CD4-positive, alpha-beta T cell treated with Interleukin-4 for 4 hours (primary cell): ENCODE measurements at places on chromosomes 3 and 15.
A peak's percentile ranks its signal among the peaks of the same experiment; 100 is the strongest.

DNA sequence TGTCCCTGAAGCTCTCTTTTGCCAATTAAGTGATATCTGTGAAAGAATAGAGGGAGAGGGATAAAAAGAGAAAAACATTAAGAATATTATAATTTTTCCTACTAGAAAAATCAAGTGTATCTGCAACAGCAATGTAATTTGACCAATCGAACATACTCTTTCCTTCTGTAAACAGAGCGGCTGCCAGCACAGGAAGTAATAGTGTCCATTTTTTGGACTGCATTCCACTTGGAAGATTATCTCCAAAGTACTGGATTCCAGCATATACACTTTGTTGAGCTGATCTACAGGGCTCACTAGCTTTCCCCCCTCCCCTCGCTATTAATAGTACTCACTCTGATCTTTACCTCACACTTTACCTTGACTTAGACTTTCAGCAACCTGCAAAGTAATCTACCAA, 90.4 kb downstream of the SUCLG2 start:
- no peak for DNase-seq

DNA sequence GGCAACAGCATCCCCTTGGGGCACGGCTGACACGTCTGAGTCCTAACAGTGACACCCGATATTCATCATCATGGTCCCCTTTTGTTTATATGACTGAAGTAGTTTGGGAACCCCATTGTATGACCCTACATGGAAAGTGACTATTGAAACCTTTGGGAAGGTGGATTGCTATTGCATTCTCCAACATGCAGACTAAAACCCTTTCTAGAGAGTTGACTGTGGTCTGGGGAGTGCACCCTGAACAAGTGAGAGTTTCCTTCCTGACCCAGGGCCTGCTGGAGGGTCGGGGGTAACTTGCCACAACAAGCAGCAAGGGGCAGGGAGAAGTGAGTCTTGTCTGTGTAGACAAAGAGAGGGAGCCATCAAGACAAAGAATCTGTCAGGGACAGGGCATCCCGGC, 54.4 kb downstream of the ISG20 start:
- DNase-seq: no peak

- peak; percentile 72 for DNase-seq
Observed at GRCh38 chr3:114418724-114419543, 125.1 kb downstream of the TIGIT start.

DNA sequence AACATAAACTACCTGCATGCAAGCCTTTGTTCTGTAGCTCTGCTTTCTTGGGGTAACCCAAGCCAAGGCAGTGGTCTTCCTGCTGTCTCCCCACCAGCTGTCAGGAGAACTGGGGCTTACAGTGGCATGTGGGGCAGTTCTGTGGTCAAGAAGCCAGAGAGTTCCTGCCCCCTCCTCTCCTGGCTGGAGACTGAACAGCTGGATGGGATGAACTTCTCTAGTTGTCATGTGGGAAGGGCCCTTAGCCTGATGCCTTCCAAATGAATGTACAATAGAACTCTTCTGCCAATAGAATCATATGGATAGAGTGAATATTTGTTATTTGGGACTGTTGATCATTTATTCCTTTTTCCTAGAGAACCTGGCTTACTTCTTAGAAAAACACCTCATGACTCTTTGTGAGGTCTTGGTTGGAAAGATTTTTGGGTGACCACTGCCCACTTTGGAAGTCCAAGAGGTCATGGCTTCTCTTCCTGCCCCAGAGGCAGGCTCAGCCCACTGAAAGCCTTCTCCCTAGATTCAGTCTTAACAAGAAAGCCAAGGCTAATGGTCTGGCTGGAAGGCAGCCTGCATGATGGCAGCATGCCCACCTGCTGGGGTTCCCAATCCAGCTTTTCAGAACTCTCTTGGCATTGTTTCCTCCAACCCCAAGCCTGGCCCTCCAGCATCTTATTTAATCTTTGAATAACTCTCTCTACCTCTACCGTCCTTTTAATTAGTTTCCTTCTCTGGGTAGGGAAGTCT, 462.9 kb upstream of the PROK2 start:
- DNase-seq: no peak

DNA sequence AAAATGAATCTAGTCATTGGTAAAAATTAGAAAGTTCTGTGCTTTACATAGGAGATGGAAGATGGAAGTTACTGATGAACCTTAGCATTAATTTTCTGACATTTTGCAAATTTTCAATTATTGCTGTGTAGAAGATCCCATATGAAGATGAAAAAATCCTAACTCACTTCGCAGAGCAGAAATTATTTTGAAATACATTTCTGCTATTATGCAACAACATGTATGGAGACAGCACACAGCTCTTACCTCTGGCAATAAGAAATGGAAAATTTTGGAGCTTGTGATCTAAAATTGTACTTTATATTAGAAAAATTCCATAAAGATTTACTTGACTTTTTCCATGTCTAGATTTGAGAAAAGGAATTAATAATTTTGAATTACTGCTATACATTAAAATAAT, 177.9 kb downstream of the WDR72 start:
- DNase-seq: no peak

DNA sequence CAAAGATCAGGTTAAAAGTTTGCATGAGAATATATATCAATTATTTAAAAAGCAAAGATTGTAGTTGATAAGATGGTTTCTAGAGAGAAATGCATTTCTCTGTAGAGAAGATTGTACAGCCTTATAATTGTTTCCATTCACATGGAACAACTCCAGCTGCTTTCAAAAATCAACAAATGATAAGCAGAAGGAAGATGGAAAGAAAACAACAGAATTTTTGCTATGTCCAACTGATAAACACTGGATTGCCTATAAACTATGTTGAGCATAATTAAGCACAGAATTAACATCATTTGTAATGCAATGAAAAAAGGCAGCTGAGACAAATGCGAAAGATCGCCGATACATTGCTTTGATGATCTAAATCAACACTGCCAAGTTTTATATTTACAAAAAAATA, 89.0 kb downstream of the C3orf85 start:
- no peak for DNase-seq

- DNase-seq: no peak
Observed at GRCh38 chr3:69385123-69385722, 665 bp downstream of the FRMD4B start.

- no peak for DNase-seq
Observed at GRCh38 chr3:112639455-112640225, 1.3 kb downstream of the CCDC80 start.

DNA sequence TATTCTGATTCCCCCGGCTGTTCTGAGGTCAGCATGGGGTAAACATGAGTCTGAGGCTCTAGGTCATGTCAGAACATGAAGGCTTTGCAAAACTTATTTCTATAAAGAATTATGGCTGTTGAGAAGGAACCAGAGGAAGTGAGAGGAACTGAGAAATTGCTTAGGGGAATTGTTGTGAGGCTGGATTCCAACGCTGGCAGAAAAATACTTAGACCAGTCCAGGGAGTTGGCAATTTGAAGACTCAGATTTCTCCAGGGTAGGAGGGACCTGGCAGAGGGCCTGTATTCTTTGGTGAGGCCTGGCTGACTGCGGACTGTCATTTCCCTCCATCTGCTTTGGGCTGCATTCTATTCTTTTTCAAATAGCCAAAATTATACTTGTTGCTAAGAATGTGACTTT, 155.5 kb downstream of the PLD1 start:
- DNase-seq: no peak

GRCh38 chr15:39549912-39550311, 31.0 kb upstream of the THBS1 start:
- no peak for DNase-seq

DNA sequence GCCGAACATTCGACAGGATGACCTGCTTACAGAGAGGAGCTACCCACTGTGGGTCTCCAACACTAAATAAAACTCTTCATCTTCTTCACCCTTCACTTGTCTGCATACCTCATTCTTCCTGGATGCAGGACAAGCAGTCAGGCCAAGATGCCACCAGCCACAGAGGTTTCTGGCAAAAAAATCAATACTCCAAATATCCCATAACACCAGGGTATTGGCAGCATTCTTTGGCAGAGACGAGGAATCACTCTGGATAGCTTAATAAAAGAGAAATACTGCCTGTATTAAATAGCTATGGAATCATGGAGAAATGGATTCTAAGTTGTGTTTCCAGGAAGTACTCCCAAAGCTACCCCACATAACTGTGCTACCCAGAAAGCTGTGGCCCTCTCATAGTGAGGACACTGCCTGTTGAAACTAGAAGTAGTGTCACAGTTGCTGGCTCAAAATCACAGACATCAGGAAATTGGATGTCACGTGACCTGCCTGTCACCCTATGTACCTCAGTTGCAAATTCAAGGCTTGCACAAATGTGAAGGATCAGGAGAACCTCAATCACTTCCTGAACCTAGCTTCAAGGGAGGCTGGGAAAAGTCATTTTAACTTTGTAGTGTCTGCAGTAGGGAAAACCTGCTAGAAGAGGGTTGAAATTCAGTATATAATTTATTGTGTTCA, 11.0 kb upstream of the LRRC31 start:
- no peak for DNase-seq

GRCh38 chr3:101146946-101147345, 153.7 kb upstream of the ABI3BP start:
- DNase-seq: no peak

DNA sequence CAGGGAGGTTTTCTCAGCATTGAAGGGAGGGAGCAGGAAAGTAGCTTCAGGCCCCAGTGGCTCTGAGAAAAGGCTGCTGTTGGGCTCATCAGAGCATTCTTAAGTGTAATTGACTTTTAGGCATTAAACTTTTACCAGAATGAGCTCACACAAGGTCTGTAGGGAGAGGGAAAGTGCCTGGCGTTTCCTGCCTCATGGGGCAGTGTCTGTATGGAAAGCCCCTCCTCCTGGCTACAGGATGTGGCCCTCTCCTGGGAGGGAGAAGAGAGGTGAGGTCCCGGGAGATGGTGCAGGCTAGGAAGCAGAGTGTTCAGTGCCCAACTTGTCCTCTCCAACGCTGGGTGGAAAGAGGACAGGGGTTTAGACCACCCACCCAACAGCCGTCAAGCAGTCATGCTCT, 21.3 kb upstream of the SCN10A start:
- DNase-seq: no peak

DNA sequence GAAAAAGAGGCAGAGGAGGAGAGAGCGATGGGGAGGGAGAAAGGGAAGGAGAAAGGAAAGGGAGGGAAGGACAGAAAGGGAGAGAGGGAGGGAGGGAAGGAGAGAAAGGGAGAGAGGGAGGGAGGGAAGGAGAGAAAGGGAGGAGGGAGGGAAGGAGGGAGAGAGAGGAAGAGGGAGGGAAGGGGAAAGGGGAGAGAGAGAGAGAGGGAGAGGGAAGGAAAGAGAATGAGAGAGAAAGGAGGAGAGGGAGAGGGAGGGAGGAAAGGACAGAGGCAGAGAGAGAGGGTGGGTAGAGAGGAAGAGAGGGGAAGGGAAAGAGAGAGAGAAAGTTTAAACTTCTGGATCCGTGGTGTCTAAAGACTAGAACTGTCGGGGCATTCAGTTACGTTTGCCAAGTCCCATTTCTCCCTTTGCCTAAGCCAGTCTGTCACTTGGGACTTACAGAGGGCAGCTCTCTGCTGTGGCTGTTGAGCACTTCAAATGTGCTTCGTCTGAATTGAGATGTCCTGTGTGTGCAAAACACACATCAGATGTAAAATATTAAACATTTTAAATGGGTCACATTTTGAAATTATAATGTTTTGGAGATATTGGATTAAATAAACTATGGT, 62.6 kb downstream of the PLXNA1 start:
- DNase-seq: no peak

DNA sequence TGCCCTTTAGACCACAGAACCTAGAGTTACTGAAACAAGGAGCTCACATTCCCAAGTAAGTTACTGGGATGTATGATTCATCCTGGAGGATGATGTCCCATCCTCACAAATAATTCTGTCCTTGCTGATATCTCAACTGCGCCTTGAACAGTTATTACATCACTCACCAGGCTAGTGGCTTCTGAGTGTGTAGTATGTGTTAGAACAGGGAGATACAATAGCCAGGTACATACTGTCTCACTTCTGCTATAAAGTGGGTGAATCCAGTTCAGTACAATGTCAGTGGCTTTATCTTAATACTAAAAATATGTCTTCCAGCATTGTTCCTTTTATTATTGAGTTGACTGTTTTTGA, 483.2 kb upstream of the FRG2C start:
- DNase-seq: no peak

DNA sequence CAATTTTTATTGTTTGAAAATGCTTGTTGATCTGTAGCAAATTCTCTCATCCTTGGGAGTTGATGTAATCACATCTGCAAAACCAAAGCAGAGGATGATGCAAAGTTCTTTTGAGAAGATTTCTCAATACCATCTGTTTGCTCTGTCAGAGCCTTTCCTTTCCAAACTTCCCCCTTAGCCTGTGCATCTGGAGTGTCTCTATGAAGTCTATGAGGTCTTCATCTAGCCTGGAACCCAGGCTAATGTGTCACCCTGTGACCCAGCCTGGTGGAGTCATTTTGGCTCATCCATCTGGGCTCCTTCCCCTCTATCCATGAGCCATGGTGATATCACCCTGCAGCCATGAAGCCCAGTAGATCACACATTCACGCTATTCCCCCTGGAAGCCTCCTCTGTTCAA, 123.2 kb upstream of the SLC7A14 start:
- no peak for DNase-seq

GRCh38 chr3:158159714-158160113, 49.8 kb downstream of the RSRC1 start:
- no peak for DNase-seq

- no peak for DNase-seq
Observed at GRCh38 chr3:137249311-137249940, 291.6 kb downstream of the IL20RB start.

DNA sequence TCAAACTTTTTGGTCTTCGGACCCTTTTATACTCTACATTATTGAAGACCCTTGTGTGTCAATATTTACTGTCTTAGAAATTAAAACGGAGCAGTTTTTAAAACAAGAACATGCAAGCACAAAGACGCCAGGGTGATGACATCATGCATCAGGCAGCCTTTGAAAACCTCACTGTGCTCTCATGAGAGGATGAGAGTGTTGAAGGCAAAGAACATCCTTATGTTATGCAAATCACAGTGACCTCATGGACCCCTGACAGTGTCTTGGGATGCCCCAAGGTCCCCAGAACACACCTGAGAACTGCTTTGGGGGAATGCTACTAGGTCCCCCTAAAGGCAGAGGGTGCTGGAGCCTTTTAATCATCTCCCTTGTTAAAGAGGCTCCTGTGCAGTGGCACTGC, 51.6 kb downstream of the CHDH start:
- no peak for DNase-seq

DNA sequence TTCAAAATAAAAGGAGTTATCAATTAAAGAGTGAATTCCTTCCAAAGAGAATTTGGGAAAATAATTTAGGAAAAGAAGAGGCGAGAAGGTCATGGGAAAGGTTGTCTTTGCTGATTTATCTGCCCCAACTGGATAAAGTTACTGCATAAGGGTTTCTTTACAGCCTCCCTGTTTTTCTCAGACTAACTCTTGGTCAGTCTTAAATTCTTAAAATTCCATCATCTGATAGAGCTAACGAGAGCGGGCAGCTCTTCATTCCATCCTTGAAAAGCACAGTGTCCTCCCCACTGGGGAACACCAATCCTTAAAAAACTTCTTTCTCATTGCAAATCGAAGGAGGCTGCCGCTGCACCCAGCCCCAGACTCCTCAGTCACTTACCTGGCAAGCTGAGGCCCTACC, 107.2 kb downstream of the PGPEP1L start:
- DNase-seq: no peak

GRCh38 chr15:90765966-90766365, 48.8 kb downstream of the BLM start:
- DNase-seq: no peak

- no peak for DNase-seq
Observed at GRCh38 chr15:79195802-79196201, 86.7 kb upstream of the ANKRD34C start.
